Fibroblast of lung (primary cell): ENCODE measurements at places on chromosomes 1 and 21.
A peak's percentile ranks its signal among the peaks of the same experiment; 100 is the strongest.

DNA sequence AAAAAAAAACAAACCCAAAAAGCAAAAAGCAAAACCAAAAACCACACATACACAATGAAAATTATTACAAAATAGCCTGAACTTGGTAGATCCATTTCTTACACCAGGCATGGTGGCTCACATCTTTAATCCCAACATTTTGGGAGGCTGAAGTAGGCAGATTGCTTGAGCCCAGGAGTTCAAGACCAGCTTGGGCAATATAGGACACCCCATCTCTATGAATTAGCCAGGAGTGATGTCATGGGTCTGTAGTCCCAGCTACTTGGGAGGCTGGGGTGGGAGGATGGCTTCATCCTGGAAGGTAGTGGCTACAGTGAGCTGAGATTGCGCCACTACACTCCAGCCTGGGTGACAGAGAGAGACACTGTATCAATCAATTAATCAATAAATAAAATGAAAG, 42.1 kb upstream of the SCAF4 start:
- DNase-seq = no peak

DNA sequence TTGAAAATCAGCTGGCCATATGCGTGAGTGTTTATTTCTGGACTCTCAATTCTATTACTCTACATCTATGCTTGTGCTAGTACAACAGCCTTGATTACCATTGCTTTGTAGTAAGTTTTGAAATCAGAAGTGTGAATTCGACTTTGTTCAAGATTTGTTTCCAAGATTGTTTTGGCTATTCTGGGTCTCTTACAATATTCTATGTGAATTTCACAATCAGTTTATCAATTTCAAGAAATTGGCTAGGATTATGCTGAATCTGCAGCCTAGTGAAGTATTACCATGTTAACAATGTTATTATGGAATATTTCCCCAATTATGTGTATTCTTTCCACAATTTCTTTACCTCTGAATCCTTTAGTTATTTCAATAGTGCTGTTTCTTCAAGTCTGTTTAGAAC, 19.5 kb downstream of the SFPQ start:
- DNase-seq = no peak

- no peak for DNase-seq
These were observed 285.3 kb upstream of the VAMP3 start for GRCh38 chr1:7485826-7486225.

- no peak for DNase-seq
These were observed 16.3 kb upstream of the CD2 start for GRCh38 chr1:116737855-116738321.

GRCh38 chr1:154697710-154698109, 89.7 kb upstream of the ADAR start:
- DNase-seq = peak; percentile 45

GRCh38 chr1:93483200-93483599, 35.3 kb downstream of the FNBP1L start:
- peak; percentile 15 for DNase-seq

DNA sequence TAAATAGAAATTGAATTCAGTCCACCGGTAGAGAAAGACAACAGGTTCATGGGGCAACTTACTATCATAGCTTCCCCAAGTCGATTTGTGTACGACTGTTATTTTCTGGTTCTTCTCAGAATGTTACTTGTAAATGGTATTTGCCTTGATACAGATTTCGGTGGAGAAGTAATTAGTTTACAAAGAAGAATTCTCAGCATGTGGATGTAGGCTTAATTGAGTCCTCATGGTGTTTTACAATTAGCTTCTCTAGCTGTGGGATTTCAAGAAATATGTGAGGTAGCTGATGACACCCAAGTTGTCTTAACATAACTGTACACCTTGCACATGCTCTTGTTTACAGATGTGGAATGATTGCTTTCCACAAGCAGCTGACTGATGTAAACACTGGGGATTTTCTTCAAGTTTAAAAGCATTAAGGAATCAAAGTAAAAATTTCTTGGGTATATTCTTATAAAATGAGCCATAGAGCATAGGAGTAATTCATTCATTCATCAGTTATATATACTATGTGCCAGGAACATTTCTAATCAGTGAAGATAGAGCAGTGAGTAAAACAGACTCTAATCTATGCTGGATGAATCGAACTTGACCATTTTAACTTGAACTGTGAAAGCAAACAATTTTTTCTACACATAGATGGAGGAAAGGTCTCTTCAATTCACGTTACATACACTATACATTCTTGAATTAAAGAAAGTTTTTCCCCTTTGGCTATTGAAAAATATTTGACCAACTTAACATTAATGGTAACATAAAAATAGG, 1.4 kb downstream of the MACO1 start:
- DNase-seq = no peak
